ENCODE measurements at places on chromosomes 11 and 22.

DNA sequence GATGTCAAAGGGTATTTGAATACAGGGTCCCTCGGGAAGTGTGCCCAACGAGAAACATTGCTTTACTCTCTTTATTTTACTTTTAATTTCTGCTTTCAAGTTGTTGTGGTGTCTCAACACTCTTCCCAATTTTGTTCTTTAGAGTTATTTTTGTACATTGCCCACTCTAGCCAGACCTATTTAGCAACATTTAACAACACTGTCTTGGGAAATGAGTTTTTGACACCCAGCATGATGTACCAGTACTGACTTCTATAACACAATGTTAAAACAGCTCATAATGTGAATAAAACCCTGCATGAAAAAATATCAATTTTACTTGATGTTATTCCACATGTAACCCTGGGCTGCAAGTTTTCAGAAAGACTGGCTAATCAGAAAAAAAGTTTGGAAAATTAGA, 350.2 kb upstream of the PITPNB start:
- DNase-seq, result no peak

GRCh38 chr22:29224121-29224858, 18.6 kb downstream of the EMID1 start:
- DNase-seq, result no peak

GRCh38 chr11:119342362-119343130, 1.9 kb upstream of the C1QTNF5 start:
- no peak for DNase-seq

- no peak for DNase-seq
Observed at GRCh38 chr11:5303626-5304025, 1.9 kb upstream of the OR51B4 start.

- DNase-seq, result no peak
Observed at GRCh38 chr11:65776196-65776595, 4.6 kb downstream of the AP5B1 start.

GRCh38 chr11:126633330-126633729, 277.8 kb downstream of the ST3GAL4 start:
- no peak for DNase-seq

DNA sequence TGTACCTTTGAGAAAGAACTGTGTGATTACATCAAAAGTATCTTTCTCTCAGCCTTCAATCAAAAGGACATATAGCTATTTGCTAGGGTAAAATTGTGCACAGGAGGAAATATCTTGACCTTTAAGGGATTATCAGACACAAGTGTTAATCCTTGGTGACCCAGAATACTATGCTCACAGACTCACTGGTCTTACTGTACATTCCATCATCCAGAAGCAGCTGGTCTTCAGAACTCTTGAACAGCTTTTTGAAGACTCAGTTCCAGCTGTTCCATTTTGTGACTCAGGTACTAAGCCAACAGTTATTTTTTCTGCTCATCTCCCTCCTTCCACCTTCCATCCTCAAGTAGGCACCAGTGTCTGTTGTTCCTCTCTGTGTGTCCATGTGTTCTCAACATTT, 19.8 kb downstream of the ZBED5 start:
- no peak for DNase-seq

DNA sequence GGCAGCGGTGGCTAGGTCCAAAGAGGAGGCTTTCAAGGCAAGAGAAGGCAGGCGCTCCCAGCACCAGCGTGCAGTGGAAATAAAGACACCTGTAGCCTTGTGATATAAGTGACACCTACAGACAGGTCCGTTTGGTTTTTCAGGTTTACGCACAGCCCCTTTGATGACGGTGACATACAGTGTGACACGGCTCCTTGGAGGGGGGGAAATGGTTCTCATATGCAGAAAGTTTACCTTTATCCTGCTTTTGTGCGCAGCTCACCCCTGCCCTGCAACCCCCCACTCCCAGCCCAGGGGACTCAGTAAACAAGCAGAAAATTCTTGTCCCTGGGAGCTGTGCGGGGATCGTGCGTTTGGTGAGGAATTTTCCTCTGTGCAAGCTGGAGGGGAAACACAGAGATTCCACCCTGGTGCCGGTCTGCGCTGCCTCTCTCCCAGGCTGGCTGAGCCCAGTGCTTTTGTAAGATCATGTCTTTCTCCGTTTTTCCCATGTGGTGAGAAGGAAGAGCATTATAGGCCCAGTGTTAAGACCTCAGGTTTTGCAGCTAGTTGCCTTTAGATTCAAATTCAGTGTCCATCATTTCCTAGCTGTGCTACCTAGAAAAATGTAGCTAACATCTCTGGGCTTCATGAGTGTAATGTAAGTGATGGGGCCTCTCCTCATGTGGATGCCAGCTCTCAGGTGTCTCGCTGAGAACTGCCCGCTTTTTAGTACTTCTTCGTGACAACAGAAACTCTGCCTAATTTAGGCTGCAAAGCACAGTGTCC, at the start of gene ELF5:
Gene ELF5 (minus strand): TSS at position 113 of the 768 bp plus-strand sequence. CDS start 8,045 bp downstream, outside the sequence.
- DNase-seq, result no peak

- DNase-seq, result no peak
Observed at GRCh38 chr11:105538588-105538987, 71.3 kb upstream of the GRIA4 start.

DNA sequence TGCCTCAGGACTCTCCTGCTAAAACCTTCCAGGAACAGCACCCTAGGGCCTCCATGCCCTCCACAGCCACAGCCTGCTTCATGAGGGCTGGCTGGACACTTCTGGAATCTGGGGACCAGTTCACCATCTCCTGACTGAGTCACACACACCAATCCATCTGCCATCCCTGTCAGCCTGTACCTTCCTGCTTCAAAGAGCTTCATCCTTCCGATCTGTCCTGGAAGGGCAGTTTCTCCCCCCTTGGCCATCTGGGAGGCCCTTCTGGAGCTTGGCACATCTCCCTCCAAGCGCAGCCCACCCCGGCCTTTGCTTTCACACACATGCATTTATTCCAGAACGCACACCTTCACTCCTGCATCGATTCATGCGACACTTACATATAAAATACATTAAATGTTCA, 13.0 kb downstream of the APBB1 start:
- no peak for DNase-seq

GRCh38 chr11:14969901-14970323, 2.2 kb downstream of the CALCA start:
- no peak for DNase-seq

DNA sequence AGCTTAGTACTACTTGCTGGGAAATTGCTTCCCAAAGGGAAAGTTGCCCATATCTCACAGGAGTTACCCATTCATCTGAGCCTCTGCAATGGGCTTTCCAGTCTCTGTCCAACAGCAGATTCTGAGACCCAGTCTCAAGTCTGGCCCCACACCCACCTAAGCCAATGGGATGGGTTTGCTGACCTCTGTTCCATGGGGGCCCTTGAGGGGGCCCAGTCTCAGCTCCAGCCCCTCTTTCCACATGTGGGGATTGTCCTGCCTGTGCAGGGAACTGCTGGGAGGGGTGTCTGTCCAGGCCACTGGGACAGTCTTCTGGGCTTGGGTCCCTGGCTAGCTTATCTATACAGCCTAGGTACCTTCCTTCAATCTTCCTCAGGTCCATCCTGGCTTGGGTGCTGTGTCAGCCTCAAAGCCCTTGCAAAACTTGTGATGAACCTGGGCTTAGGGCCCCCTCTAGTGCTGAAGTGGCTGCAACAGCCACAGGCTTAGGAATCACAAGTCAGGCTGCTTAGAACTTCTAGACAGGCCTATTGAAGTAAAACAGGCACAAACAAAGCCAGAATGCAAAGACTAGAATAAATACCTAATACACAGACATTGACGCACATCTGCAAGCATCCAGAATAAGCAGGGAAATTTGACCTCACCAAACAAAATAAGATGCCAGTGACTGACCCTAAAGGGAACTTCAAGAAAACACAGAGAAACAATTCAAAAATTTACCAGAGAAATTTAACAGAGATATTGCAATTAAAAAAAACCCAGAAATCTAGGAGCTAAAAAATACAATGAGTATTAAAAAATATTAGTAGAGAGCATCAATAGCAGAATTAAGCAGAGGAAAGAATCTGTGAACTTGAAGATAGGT, 11.7 kb upstream of the PATL1 start:
- peak; percentile 39 for DNase-seq

- no peak for DNase-seq
Observed at GRCh38 chr11:57936050-57936418, 87.6 kb upstream of the OR9Q1 start.

GRCh38 chr11:116424615-116425261, 348.0 kb downstream of the BUD13 start:
- DNase-seq, result no peak
